KG1 (cell line): ENCODE measurements at places on chromosomes 4 and X.

DNA sequence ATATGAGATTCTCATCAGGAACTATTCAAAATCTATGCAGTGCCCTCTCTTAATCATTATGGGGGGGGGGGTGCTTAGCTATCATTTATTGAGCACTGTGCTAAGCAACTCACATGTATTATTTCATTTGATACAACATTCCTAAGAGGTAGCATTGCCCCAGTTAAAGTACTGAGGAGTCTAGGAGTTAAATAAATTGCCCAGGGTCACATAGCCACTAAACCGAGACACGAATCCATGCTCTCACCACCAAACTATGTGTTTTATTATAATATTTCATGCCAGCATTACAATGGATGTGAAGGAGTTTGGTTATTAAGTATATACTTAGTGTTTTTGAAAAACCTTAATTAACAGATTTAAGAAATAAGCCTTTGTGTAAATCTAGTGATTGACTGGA lies 131.4 kb downstream of the CBR4 start:
- no peak for DNase-seq

GRCh38 chr4:8504279-8505007 lies 63.9 kb downstream of the TRMT44 start:
- DNase-seq, result no peak

DNA sequence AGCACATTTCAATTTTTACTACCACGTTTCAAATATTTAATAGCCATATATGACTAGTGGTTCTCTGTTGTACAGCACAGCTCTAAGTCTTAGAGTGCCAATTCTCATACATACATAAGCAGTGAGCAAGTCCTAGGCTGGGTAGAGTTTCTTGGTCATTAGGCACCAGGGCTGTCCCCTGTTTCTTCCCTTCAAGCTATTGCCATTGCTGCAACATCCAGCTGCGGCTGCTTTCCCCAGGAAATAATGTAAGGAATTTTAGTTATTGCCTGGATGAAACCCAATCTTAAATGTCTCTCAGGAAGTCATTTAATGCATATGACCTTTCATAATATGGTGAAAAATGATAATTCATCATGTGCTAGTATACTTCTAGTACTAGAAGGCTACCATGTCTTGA lies 74.1 kb upstream of the PPP3CA start:
- DNase-seq, result no peak

GRCh38 chr4:104919406-104919805 lies 227.3 kb upstream of the TET2 start:
- DNase-seq, result no peak

DNA sequence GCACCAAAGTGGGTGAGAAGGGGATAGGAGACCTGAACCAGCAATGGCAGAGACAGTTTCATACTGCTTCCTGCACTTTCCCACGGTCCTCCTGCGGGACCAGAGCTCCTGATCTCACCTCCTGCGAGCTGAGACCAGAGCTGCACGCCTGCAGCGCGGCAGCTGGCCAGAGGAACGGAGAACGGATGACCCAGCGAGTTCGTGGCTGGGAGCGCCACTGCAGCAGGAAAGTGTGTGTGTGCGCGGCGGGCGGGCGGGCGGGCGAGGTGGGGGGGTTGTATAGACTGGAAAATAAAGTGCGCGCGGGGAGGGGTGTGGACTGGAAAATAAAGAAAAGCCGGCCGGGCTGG lies 16.5 kb downstream of the MCF2 start:
- DNase-seq, result no peak

GRCh38 chr4:166091912-166092510 lies 219.0 kb downstream of the TLL1 start:
- DNase-seq, result no peak
